ENCODE measurements at places on chromosomes 12 and 14.

DNA sequence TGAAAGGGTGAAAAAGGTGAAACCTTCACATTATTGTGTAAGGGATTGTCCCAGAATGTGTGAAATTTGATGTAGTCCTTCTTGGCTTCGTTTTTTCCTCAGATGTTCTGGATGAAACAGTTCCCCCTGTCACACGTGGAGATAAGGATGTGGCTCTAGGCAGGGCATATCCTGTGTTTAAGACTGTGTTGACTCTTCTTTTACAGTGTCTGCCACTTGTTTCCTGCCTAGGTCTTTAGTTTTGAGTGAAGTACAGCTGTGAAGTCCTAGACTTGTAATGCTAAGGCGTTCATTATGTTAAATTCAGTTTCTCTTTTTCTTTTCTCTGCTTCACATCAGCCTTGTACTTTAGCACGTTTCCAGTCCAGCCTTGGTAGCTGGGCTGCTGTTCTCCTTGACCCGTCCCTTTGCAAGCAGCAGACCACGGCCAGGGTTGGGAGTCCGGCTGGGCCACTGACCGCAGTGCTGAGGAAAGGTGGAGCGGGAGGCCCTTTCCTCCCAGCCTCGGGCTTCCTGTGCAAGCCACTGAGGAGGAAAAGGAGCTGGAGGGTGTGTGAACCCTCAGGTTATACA is 59.1 kb downstream of the RASSF3 start:
- no peak for DNase-seq

GRCh38 chr12:11941606-11942337 is 129.0 kb upstream of the BCL2L14 start:
- DNase-seq: no peak

DNA sequence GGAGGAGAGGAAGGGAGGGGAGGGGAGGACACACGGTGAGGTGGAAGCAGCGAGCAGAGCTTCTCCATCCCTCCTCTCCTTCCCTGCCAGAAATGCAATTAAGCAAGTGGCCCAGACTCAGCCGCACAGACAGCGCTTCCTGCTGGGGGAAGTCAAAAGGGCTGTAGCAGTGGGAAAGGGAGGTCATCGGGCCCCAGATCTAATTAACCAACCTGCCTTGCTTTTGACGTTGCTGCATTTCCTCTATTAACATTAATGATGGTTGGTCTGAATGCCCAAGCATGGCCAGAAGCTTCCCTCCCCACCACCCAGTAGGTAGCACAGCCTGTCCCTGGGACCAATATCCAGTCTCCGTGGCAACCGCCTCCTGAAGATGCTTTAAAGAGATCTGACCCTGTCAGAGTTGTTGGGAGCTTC is 4.6 kb upstream of the NGB start:
- DNase-seq: no peak

DNA sequence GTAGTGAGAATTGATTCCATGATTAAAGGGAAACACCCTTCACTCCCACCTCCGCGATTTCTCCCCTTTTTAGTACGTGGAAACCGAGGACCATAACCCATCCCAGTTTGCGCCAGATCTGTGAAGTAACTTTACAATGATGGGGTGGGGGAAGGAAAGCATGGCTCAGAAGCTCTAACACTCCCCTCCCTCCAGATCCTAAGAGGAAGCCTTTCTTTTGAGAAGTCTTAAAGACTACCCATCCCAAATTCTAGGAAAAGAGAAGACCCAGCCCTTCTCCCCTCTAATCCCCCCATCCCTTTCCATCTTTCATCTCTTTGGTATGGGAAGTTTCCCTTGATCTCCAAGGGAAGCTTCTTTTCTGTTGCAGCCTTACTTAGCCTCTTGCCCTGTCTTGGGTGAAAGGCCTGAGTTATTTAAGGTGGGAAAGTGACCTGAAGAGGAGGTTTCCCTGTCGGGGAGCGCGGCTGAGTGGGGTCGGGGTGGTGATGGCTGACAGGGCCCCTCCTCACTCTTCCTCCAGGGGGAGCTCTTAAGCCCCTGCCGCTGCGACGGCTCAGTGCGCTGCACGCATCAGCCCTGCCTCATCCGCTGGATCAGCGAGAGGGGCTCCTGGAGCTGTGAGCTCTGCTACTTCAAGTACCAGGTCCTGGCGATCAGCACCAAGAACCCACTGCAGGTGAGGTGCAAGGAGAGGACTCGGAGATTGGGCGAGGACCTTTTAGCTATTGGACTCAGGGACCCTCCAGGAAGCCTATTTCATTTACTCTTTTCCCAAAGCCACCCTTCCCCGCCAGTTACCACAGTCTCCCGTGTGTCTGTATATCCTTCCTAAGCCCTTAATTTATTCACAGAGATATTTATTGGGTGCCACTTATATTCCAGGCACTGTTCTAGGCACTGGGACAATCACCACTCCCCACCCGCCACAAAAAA is 1.8 kb downstream of the MARCHF9 start:
- DNase-seq: no peak

DNA sequence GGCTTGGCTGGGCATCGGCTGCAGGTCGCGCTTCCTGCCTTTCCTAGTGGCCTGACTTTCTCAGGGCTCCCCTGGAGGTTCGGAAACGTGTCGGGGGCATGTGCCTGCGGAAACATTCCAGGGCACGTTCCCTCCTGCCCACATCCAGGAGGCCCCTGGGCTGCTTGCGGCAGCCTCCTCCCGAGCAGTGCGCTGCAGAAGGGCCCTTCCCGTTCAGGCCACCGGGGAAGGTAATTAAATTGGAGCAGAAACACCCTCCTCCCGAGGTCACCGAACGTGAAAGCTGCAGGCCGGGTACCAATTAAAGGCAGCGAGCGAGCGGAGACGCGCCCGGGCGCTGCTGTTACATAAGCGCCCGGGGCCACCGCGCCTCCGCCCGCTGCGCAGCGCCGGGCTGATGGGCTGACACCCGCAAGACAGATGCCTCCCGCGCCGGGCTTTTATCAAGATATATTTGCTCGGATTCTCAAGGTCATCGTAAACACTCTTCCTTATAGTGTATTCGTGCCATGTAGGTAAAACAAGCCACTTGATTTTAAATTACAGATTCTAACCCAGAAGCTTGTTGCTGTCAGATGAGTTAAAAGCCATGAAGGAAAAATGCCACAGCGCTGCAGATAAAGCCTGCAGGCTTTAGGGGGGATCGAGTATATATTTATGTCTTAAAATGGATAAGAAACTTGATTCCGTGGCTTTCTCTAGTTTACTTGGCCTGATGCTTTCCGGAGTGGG is 31.4 kb downstream of the SSPN start:
- DNase-seq: peak; percentile 64

DNA sequence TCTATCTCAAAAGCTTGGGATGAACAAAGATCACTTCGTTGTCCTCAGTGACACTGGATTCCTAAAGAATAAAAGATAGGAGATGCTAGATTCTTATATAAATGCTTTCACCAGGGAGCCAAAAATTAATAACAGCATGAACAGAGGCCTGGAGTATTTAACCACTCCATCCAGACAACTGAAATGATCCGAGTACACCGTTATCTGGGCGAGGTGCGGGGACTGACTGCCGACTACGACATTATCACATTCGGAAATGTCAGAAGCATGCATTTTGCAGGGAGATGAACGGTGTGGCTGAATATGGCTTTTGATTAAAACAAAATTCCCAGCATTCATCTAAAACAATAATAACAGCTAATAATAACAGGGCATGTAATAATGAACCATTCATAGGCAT is 56.6 kb downstream of the TRPV4 start:
- DNase-seq: no peak

GRCh38 chr14:92105893-92106142 is 564 bp downstream of the ATXN3 start:
- peak; percentile 46 for DNase-seq

GRCh38 chr12:105451211-105451610 is 120.7 kb downstream of the C12orf75 start:
- DNase-seq: no peak

DNA sequence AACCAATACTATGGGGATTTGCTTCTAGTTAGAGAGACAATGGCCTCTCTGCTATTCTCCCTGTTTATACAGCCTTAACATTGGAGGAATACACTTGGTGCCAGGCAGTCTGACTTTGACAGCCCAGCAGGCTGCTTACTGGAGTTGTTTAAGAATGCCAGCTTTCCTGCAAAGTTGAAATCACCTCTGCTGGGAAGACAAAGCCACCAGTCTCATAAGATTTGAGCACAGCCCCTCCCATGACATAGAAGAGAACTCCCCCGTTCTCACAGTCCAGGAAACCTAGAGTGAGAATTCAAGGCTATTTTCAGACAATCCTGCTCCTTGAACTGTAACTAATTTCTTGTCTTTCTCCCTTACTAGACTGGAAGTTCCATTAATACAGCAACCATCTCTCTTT is 21.1 kb upstream of the CATSPERB start:
- DNase-seq: no peak

GRCh38 chr12:130924966-130925665 is 28.6 kb upstream of the ADGRD1 start:
- DNase-seq: no peak

DNA sequence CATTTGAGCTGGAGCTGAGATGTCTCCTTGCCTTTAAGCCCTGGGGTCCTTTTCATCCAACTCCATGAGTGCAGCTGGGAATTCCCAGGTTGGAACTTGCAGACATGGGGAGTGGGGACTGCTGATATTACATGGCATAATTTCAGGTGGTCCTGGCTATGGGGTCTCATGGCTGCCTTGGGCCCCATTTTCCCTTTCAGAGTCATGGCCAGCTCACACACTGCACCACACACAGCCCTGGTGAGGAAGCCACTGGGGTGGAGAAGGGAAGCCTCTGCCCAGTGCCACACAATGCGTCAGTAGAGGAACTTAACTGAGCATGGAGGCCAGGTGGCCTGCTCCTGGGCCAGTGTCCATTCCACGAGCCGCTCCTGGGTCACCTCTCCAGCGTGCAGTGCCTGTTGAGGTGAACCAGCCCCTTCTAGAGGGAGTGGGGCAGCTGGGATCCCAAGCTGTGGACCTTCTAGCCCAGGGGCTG is 17.3 kb upstream of the KRT86 start:
- no peak for DNase-seq

DNA sequence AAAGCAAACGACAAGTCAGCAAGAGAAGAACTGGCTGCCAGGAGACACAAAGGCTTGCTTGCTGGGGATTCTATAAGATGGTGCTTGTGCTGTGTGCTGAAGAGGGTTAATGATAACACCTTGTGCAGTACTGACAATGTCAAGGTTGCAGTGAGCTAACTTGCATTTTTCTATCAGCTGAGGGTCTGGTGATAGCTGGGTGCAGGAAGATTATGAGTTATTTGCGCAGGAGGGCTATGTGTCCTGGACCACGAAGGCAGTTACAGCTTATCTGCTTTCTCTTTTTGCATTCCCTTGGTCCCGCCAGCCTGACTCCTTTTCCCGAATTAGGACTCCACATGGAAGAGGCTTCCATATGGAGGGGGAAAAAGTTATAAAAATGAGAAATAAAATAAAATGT is 42.4 kb downstream of the R3HDM2 start:
- DNase-seq: no peak

- DNase-seq: no peak
These were observed 143.6 kb downstream of the ITPR2 start for GRCh38 chr12:26689281-26689841.

GRCh38 chr14:52522033-52522432 is 30.3 kb downstream of the TXNDC16 start:
- DNase-seq: no peak

DNA sequence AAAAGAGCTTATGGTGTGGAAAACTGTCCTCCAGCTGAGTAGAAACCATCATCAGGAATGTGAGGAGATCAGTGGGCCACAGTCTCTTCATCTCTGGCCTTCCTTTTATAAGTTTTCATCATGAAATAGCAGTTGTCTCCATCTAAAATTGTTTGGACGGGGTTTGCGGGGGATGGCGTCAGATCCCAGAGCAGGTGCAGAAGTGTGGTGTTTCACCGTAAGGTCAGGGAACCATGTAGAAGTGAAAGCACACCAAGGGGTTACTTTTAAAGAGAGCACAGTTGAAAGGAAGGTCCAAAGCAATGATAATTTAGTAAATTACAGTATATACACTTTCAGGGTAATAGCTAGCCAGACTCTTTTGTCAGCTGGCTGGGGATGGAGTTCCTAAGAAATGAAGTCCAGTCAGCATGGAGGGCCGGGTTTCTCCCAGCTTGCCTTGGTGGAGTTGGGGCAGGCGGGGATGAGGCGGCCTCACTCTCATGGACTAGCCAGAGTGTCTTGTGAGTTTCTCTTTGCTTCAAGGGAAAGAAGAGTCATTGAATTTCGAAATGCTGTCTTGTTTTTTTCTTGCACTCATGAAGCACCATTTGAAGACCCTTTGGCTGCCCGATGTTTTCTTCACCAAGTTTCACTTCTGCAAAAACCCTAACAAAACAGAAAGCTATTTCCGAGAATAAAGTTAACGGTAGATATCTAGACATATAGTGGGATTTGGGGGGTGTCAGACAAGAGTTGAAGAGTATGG is 100.6 kb downstream of the ETV6 start:
- no peak for DNase-seq

GRCh38 chr12:71800177-71800576 is 39.4 kb upstream of the TBC1D15 start:
- DNase-seq: no peak

DNA sequence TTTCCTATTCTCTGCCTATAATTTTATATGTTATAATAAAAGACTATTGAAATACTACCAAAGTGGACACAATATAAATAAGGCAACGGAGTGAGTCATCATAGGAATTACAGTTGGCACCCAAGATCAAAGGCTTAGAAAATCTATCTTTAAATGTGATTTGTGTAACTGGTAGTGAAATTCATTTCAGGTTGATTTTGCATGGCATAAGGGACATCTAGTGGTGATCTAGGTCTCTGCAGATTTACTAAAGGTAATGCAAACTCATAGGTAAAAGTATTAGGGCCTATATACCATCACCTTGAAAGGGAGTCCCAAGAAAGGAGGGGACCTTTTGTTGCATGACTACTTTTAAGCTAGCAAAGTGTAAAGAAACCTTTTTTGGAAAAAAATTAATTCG is 527.2 kb downstream of the NRXN3 start:
- peak; percentile 31 for DNase-seq

DNA sequence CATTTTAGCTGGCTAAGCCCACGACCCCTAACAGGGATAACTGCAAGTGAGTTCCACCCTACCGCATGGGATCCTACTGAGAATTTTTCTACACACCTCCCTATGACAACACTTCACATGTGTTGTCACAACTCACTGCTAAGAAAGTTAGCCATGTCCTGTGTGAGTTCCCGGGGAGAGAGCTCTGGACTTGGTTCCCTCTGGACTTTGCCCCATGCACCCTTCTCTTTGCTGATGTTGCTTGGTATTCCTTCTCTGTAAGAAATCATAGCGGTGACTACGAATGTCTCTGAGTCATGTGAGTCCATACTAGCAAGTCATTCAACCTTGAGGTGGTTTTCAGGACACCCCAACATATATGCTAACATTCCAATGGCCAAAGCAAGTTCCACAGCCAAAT is 9.5 kb upstream of the CDKN3 start:
- DNase-seq: no peak
